Stimulated activated CD8-positive, alpha-beta memory T cell treated with anti-CD3 and anti-CD28 coated beads, Interleukin-7, amount 100 ng/mL, for 48 hours (primary cell): ENCODE measurements at places on chromosomes 11 and 22.

DNA sequence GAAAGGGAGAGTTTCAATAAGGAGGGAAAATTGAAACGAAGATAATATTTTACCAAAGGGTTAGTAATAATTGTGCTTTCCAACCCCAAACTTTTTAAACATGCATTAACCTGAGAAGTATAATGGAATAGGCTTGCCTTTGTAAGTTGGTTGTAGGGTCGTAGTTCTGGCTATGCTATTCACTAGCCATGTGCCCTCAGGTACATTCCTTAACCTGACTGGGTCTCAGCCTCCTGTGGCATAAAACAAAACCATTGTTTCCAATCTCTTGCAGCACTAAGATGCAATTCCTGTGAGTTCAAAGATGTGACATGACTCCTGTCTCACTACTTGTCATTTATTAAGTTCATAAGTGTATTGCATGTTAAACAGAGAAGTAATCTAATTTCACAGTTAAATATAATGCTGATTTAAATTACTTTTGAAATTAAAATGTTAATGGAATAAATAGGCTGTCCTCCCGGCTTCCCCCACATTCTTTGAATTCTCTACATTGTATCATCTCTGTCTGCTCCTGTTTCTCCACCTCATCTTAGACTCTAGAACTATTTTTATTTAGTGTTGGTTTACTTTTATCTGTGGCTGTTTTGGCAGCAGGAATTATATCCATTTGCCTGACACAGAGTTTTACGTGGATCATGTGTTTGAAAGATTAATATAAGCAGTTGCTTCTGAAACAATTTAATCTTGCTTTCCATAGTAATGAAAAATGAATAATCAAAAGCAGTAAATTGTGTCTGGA is 216.3 kb downstream of the FAT3 start:
- DNase-seq, result no peak

GRCh38 chr11:114074546-114075343 is 15.2 kb downstream of the ZBTB16 start:
- no peak for DNase-seq

DNA sequence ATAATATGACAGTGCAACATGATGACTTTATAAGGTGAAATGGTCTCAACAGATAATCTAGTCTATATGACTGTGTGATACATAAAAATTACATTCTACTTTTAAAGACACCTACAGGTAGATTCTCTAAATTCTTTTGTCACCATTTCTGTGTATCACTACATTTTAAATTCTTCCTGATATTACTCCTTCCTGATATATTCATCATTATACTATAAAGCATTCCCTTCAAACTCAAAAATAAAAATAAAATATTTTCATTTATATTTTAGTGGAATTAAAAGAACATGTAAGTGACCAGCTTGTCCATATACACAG is 1062.3 kb downstream of the DLG2 start:
- no peak for DNase-seq

DNA sequence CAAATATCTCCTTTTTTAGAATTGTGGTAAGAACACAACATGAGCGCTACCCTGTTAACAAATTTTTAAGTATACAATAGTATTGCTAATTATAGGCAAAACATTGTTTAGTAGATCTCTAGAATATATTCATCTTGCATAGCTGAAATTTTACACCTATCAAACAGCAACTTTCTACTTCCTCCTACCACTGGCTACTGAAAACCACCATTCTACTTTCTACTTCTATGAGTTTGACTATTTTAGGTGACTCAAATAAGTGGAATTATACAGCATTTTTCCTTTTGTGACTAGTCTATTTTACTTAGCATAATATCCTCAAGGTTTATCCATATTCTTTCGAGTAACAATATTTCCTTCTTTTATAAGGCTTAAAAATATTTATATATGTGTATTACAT is 128.4 kb downstream of the FAM76B start:
- no peak for DNase-seq

- DNase-seq, result no peak
Observed at GRCh38 chr11:123815122-123815521, 9.0 kb upstream of the OR6M1 start.

DNA sequence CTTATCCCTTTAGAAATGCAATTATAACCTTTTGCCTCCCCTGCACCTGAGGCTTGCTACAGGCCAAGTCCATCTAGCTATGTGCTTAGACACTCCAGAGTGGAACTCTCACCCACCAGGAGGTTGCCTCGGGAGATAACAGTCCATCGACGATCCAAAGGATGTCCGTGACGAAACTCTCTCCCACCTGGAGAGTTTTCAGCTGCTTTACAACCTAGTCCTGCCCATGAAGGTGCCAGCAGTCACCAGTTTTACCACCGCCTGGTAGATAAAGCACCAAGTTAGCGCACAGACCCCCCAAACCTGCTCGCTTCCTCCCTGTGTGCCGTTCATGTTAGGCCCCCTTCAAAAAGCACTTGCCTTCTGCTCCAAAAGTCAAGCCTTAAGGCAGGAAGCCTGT is 53.1 kb upstream of the SHISAL1 start:
- DNase-seq, result no peak

GRCh38 chr11:46445920-46446771 is 54.6 kb upstream of the CHRM4 start:
- DNase-seq, result no peak

- no peak for DNase-seq
Observed at GRCh38 chr22:29152045-29152953, 53.4 kb upstream of the EMID1 start.

- DNase-seq, result no peak
Observed at GRCh38 chr22:46436595-46437175, 100.7 kb downstream of the CELSR1 start.

GRCh38 chr11:130720232-130721022 is 195.9 kb downstream of the SNX19 start:
- no peak for DNase-seq

DNA sequence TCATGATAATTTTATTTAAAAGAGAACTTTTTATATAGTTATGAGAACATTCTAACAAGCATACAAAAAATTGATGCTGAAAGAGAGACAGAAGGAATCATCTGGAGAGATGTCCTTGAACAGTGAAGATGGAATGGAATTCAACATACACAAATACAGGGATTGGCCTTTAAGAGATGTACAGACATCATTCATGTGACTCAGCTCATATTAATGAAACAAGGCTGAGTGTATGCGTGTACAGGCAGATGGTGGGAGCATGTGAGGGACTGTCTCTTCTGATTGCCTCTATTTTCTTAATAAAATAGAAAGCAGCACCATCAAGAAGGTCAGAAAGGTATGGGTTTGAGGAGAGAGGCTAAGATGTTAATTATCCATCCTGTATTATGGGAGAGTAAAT is 793.3 kb downstream of the CNTN5 start:
- no peak for DNase-seq

DNA sequence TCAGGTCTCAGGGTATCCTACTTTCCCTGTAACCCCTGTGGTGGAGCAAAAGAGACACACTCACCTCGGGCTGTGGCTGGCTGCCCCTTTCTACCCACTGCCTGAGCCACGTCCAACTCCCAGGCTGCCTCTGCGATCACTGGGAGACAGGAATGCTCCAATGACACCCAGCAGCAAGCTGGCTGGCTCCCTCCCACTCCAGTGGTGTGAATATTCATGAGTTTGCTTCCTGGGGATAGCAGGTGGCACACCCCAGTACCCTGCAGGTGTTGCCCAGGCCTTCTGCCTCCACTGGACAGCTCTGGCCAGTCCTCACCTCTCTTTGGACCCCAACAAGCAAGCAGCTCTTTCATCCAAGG is 9.7 kb downstream of the GAL3ST1 start:
- DNase-seq, result no peak

DNA sequence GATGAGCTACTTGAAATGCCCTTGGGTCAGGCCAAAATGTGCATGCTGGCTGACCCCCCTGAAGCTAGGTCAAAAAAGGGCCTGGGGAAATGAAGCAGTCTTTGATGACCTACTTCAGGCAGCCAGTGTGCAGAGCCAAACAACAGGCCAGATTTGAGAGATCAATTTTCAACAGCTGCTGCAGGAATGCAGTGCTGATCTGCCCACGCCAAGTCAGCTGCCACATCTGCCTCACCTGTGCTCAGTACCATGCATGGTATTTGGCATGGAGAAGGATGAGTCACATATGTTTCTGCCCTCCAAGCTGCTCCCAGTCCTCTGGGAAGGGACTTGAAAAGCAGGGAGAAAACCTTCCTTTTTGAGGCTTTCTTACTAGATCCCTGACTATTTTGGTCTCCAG is 35.8 kb downstream of the MTNR1B start:
- DNase-seq, result no peak

DNA sequence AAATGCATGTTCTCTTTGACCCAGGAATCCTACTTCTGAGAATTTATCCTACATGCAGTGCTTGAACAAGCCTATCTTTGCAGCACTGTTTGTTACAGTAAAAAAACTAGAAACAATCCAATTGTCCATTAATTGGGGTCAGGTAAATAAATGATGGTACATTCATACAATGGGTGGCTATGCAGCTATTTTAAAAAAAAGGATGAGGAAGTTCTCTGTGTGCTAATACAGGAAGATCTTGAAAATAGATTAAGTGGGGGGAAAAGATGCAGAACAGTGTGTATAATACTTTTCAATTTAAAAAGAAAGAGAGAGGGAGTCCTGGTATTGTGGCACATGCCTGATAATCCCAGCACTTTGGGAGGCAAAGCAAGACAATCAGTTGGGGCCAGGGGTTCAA is 9.5 kb upstream of the CREB3L1 start:
- DNase-seq, result no peak

DNA sequence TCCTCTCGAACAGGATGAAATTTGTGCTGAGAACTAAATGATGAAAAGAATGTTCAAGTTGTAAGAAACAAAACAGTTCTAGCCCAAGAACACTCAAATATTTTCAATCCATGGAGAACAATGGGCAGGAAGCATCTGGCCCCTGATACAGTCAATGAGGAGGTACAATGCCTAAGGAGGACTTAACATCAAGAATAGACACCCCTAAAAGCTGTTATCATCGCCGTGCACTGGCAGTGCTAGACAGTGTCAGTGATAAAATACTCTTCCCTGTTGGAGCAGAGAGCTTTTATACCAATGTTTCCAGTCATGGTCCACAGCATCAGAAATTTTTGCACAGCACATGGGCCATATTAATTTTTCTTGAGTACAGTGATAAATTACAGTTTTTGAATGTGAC is 20.2 kb upstream of the VSTM5 start:
- DNase-seq, result no peak

DNA sequence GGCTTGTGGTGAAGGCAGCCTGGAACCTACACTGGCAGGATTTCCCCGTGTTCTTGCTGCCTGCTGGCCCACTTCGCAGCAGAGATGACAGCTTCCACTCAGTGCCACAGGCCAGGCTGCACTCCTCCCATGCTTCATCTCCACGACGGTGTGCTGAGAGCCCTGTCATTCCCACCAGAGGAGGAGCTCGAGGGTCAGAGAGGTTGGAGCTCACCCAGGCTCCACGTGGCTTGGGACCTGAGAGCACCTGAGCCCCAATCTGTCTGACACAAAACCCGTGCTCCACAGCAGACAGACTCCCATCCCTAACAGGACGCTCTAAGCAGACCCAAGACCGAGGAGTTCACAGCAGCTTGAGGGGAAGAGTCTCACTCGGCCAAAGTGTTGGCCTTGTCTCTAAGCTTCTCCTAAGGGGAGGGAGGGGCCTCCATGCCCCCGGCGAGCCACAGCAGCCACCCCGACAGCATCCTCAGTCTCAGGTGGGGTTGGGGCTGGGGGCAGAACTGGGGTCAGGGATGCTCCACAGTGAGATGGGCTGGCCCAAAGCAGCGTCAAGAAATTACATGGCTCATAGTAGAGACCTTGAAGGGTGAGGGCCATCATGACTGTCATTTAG is 10.7 kb downstream of the LRFN4 start:
- DNase-seq, result no peak

- no peak for DNase-seq
Observed at GRCh38 chr11:65478388-65479183, 20.3 kb upstream of the MALAT1 start.

DNA sequence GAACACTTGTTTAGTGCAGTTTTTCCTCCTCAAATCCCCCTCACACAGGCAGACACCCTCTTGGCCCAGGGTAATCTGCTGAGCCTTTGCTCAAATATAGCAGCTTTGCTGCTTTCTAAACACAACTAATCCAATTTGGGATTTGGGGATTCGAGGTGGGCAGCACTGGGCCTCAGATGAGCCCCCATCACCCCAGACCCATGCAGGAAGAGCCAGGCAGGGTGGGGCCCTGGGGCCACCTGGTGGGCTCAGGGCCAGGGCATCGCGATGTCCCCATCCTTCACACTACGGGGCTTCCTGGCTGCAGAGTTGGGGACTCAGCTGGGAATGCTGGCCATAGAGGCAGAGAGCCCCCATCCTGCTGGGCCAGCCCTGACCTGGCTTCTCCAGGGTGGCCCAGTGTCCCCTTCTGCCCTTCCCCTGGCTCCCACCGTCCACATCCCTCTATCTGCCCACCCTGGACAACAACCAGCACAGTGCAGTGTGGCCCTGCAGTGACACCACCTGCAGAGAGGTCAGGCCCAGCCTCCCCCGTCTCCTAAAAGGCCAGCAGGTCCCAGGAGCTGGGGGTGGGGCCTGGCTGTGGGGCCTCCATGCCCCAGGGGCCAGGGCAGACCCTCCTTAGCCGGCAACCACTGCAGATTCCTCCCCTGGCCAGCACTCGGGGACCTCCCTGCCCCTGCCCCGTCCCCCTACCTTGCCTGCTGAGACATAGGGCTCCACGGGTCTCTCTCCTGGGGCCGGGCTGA is 56.6 kb upstream of the CCDC188 start:
- no peak for DNase-seq

- DNase-seq, result no peak
Observed at GRCh38 chr22:37742376-37743171, 45.7 kb downstream of the TRIOBP start.

- no peak for DNase-seq
Observed at GRCh38 chr11:112226831-112227401, 688 bp downstream of the PTS start.

DNA sequence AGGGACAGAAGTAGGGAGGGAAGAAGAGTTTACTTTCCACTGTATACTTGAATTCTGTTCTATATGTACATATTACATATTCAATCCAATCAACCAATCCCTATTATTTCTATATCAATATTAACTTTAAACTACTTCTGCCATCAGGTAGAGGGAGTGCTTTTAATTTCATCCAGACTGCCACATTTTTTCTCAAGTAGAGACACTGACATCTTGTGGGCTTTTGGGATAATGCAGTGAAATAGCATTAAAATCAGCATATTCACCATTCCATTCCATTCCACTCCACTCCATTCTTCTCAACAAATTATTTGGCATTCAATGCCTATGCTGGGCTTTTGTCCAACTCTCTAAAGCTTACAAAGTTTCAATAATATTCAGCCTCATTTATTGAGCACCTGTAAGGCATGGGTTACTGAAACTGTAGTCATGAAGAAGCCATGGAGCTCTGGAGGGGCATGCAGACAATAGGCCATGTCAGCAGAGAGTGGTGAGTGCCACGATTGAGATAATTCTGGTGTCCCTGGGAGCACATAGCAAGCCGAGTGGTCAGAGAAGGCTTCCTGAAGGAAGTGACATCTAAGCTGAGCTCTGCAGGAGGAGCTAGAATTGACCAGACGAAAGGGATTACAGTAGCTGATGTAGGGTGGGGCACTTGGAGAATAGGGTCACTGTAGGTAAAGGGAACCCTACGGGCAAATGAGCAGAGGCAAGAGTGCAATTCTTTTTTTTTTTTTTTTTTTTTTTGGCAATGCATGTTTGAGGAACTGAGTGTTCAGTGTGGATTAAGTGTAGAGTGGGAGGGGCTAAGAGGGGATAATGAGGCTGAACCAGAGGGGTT is 12.8 kb upstream of the CLPB start:
- no peak for DNase-seq
